ENCODE measurements at places on chromosomes 2 and 18. TPM values are rescaled to one million over a fixed set of nuclear protein-coding genes. Genes with fewer than 3 reads are reported as not detected.

Gene KCNE4
- 2.0 TPM for total RNA-seq

Gene TBR1
- total RNA-seq: not detected

Gene RBM43
- total RNA-seq: 4.2 TPM

Gene NEU2
- total RNA-seq: not detected

Gene STK39
- 11.7 TPM for total RNA-seq

Gene ANKRD30B
- not detected for total RNA-seq

Gene DPP4
- total RNA-seq: 5.9 TPM

Gene KCTD1
- 9.6 TPM for total RNA-seq

Gene SLC11A1
- total RNA-seq: under 0.01 TPM

Gene MATN3
- total RNA-seq: 3.9 TPM

Gene SLC38A11
- total RNA-seq: not detected

Gene DSG1
- total RNA-seq: not detected

Gene MSTN
- under 0.01 TPM for total RNA-seq

Gene IL18RAP
- total RNA-seq: not detected

Gene TSPYL6
- not detected for total RNA-seq

Gene EFHD1
- 0.45 TPM for total RNA-seq

Gene KCNG2
- 1.9 TPM for total RNA-seq

Gene SERPINB10
- not detected for total RNA-seq

Gene LIMS4
- total RNA-seq: not detected

Gene SLC5A7
- not detected for total RNA-seq

Gene SP140
- 2.0 TPM for total RNA-seq

Gene ZNF514
- 5.5 TPM for total RNA-seq

Gene TXNDC2
- not detected for total RNA-seq

Gene CREB1
- total RNA-seq: 24.5 TPM

Data from bronchus fibroblast of lung (primary cell).